ENCODE measurements at places on chromosomes 5 and 9.

- no peak for ATAC-seq
Measured at GRCh38 chr5:59769832-59770231, 123.7 kb downstream of the PDE4D start.

DNA sequence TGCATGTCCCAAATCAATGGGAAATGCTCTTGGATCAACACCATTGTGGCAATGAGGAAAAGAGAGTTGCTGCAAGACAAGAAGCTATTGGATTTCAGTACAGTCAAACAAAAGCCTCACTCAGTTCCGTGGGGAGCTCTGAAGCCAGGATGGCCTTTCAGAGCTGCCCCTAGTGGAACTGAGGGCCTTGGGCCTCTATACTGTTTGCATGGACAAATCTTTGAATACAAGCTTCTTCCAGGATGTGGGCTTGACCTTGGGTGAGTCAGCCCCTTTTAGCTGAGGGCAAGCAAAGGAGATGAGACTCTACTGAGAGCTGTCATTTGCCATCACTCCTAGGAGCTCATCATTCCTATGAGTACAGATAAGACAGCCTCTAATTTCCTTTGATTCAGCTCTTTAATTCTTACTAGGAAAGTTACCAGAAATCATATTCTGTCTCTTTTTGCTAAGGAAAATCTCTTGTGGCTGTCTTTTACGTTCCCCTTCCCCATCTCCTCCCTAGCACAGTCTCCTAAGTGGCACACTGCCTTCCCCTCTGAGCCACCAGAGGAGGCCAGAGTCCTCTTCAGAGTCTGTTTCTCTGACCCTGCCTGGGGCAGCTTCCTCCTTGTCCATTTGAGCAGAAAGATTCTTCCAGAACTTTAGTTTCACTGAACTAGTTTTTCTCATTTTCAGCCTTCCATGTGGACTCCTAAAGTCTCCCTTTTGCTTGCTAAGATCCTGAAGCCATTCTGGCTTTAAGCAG is 168.8 kb upstream of the POC5 start:
- ATAC-seq = peak; percentile 29

DNA sequence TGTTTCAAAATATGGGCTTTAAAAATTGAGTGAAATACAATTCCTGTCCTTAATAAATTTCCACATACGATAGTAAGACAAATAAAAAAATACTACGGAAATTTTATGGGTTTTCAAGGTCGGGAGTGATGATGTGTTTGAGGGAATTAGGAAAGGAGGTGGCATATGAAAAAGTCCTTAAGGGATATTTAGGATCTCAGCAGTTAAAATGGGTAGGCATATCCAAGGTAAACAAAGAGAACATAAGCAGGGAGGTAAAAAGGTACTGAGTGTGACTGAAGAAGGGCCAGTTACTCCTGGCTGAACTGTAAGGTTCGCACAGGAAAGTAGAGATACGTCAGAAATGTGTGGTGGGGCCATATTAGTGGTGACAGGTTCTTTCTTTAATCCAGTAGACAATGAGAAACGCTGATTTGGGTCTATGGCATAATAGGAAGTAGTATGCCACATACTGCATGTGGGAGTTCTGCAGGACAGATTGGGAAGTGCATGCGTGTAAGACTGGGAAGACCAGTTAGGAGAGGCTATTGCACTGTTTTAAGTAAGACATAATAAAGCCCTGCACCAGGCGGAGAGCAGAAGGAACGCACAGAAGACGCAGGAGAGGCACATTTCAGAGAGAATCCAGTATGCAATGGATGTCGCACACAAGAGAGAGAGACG is 937 bp upstream of the HMGCR start:
- ATAC-seq = peak; percentile 1

GRCh38 chr9:35424356-35425352 is 65.3 kb upstream of the RUSC2 start:
- ATAC-seq = no peak

DNA sequence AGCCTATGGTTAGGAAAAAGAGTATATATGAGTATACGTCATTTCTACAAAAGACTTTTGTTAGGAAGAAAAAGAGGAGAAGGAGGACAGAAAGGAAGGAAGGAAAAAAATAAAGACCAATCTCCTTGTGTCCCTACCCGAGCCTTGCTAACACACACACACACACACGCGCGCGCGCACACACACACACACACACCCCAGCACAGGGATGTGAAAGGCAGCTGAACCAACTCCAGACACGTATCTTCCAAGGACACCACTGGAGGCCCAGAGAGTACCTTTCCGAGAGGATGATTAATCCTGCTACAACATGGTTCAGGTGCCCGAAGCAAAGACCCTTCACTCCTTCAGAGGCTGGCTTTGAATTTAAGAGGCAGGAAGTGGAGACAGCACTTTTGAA is 56.9 kb upstream of the GALNT10 start:
- no peak for ATAC-seq

DNA sequence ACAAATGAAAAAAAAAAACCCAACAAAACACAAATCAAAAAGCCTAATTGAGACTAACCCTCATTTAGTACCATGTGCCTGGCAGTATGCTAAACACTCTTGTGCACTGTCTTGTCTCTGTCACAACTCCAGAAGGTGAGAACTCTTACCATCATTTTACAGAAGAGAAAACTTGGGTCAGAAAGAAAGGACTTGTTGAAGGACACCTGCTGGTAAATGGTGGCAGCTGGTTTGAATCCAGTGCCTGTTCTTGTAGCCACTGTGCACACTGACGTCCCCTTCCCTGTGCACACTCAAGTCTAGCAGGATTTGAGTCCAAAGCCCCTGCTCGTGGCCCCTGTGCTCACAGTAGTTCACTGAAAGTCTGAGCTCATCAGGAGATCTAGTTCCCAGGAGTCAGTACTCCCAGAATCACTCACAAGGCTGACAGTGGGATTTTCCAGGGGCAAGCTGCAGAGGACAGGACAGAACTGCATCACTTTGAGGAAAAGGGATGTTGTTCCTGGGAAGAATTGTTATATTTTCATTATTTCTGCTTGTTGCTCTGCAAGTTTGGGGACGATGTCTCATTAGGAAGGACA is 43.0 kb upstream of the HSD17B4 start:
- ATAC-seq = peak; percentile 40

DNA sequence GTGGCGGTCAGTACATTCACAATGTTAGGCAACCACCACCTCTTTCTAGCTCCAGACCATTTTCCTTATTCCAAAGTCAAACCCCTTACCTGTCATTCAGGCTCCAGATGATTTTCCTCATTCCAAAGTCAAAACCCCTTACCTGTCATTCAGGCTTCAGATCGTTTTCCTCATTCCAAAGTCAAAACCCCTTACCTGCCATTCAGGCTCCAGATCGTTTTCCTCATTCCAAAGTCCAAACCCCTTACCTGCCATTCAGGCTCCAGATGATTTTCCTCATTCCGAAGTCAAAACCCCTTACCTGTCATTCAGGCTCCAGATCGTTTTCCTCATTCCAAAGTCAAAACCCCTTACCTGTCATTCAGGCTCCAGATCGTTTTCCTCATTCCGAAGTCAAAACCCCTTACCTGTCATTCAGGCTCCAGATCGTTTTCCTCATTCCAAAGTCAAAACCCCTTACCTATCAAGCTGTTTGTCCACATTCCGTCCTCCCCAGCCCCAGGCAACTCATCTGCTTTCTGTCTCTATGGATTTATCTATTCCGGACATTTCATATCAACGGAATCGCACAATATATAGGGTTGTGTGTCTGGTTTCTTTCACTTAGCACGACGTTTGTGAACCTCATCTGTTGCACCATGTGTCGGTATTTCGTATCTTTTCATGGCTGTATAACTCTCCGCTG is 5.2 kb downstream of the PLEKHG4B start:
- ATAC-seq = no peak

GRCh38 chr5:35183556-35183955 is 46.7 kb downstream of the PRLR start:
- ATAC-seq = no peak

DNA sequence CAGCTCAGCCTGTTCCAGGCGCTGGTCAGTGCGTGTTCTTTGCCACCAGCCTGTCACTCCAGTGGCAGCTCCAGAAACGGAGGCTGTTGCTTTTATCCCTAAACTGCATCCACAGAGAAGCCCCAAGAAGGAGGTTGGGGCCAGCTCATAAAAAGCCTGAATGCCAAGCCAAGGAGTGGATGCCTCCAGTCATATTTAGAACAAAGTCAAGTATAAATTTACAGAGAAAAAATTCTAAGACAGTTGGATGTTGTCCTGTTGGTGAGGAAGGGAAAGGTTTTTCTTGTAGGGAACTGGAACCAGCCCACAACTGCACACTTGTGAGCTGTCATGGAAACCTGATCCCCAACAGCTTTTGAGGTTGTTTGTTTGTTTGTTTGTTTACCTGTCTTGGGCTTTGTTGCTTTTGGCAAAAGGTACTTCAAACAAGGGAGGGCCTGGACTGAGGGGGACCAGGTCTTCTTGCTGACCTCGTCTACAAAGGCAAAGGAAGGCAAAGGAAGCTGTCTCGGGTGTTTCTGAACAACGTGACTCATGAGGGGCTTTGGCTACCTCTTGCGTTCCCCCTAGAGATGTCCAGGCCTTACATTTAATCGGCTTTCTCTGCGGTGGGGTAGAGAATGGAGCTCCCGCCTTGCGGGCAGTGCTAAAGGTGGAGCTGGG is 36.7 kb downstream of the OLFML2A start:
- ATAC-seq = no peak

GRCh38 chr5:89930591-89931392 is 478.8 kb downstream of the CETN3 start:
- ATAC-seq = no peak

DNA sequence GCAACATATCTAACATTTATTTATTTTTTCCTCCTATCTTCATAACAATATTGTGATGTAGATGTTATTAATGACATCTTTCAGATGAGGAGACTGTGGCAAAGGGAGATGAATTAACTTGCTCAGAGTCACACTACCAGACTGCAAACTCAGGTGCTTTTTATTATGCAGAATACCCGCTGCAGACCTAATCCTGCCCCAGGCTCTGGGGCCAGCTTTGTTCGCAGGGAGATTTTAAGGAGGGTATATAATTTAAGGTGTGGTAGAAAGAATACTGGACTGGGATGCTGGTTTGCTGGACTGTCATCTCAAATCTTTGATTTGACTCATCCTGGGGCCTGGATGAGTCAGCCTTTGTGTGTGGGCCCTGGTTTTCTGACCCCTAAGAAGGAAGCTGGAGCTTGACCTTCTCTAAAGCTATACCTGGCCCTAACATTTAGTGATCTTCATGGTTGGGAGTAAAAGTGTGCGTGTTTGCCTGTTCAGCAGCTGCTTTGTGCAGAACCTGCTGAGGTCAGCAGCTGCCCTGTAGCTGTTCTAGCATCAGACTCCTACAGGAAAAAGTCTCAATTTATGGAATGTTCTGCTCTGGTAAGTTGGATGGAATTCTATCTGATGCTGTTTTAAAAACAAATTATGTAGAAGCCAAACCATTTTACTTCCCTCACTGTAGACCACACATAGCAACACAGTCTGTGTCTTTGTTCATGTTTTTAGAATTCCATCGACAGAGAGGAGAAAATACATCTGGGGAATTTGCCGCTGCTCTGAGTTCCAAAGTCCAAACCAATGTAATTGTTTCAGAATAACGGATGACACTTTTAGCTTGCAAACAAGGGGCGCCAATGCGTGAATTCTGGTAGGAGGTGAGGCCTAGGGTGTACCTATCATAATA is 4.5 kb downstream of the SLC36A1 start:
- peak; percentile 21 for ATAC-seq

DNA sequence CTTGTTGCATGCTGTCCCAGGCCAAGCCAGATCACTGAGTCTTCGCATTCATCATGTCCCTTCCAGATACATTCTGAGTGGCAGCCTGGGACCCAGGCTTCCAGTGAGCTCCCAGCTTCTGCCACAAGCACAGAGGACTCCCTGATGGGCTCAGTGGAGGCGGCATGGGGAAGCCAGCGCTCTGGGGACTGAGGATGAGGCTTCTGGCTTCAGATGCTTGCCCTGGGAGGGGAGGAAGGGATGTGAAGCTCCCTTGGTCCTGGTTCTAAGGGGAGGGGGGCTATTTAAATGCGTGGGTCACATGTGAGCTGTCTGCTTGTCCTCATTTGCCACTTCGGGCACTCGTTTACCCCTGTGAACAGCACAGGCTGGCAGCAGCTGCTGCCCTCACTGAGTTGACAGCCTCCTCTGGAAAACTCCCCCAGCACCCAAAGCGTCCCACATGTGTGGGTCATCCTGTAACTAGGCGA is 174.0 kb downstream of the NR3C1 start:
- ATAC-seq = peak; percentile 63

- ATAC-seq = no peak
Measured at GRCh38 chr9:85130260-85130659, 460.7 kb downstream of the NTRK2 start.

- ATAC-seq = no peak
Measured at GRCh38 chr5:31280210-31280609, 86.7 kb downstream of the CDH6 start.

- ATAC-seq = no peak
Measured at GRCh38 chr9:81604306-81605169, 84.8 kb downstream of the TLE1 start.

- peak; percentile 57 for ATAC-seq
Measured at GRCh38 chr9:112002131-112002846, 105.7 kb downstream of the UGCG start.

GRCh38 chr9:36341936-36342577 is 58.0 kb downstream of the RNF38 start:
- ATAC-seq = peak; percentile 96

DNA sequence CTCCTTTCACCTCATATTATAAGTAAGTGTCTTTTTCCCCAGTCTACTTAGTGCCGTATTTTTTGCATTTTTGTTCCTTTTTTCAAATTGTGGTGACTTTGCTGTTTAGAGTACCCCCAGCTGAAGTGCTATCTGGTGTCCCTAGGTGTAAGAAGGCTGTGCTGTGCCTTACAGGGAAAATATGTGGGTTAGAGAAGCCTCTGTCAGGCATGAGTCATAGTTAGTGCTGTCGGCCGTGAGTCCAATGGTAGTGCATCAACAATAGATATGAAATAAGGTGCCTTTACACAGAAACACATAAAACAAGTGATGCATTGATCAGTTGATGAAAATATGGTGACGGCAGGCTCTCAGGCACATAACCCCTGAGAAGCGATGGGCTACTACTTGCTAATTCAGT is 20.1 kb downstream of the SYK start:
- ATAC-seq = no peak

- ATAC-seq = no peak
Measured at GRCh38 chr5:60611099-60611740, 88.7 kb downstream of the DEPDC1B start.

- ATAC-seq = peak; percentile 51
Measured at GRCh38 chr5:34474573-34475021, 181.5 kb upstream of the RAI14 start.

Data from activated T-helper 17 cell treated with anti-CD3 and anti-CD28 coated beads, Interleukin-2, amount 50 U/mL, for 72 hours (primary cell).